Hair follicle dermal papilla cell (primary cell): ENCODE measurements at places on chromosomes 13 and 19. TPM values are rescaled to one million over a fixed set of nuclear protein-coding genes. Genes with fewer than 3 reads are reported as not detected.

Gene EID2
- total RNA-seq: 9.0 and 9.2 TPM in 2 replicates

Gene ZNF729
- total RNA-seq: not detected in 2 replicates

Gene LRRC25
- total RNA-seq: not detected in 2 replicates

Gene FFAR2
- not detected in 2 replicates for total RNA-seq

Gene PRKD2
- 12.2 and 12.6 TPM in 2 replicates for total RNA-seq

Gene BCAM
- 1.6 and 3.6 TPM in 2 replicates for total RNA-seq

Gene MIA
- not detected in 2 replicates for total RNA-seq

Gene GPR12
- total RNA-seq: not detected in 2 replicates

Gene CGB5
- 0.16 TPM in 1 of 2 replicates, not detected in the other for total RNA-seq

Gene ZNF28
- 14.5 and 19.0 TPM in 2 replicates for total RNA-seq

Gene RASA3
- 59.1 and 74.8 TPM in 2 replicates for total RNA-seq

Gene PRRG2
- total RNA-seq: 2.2 TPM in 1 of 2 replicates, not detected in the other

Gene FCGBP
- total RNA-seq: 0.32 and 0.36 TPM in 2 replicates

Gene IRGC
- not detected in 2 replicates for total RNA-seq

Gene CYP2A6
- total RNA-seq: not detected in 2 replicates

Gene OR7A5
- not detected in 2 replicates for total RNA-seq

Gene FGF14
- total RNA-seq: under 0.01 and 0.32 TPM in 2 replicates

Gene CPB2
- total RNA-seq: not detected in 2 replicates

Gene PSPN
- total RNA-seq: 0.97 and 2.9 TPM in 2 replicates

Gene SHC2
- total RNA-seq: 0.12 and 1.1 TPM in 2 replicates

Gene NPAS1
- total RNA-seq: 0.16 and 0.61 TPM in 2 replicates

Gene ATP4A
- total RNA-seq: not detected in 2 replicates

Gene CCDC70
- total RNA-seq: not detected in 2 replicates

Gene SYDE1
- total RNA-seq: 83.4 and 90.7 TPM in 2 replicates

Gene S1PR5
- not detected in 2 replicates for total RNA-seq

Gene NLRP12
- not detected in 2 replicates for total RNA-seq

Gene SCN1B
- total RNA-seq: 3.1 and 3.4 TPM in 2 replicates

Gene PSG2
- total RNA-seq: 0.65 and 2.4 TPM in 2 replicates

Gene CCDC169
- total RNA-seq: 0.65 and 1.3 TPM in 2 replicates

Gene PDCD5
- total RNA-seq: 32.0 and 47.7 TPM in 2 replicates

Gene HIPK4
- 0.12 and 0.49 TPM in 2 replicates for total RNA-seq

Gene ABCA7
- total RNA-seq: 8.3 and 9.4 TPM in 2 replicates

Gene TNFSF11
- 0.16 TPM in 1 of 2 replicates, not detected in the other for total RNA-seq

Gene PRODH2
- not detected in 2 replicates for total RNA-seq

Gene KCNRG
- 3.0 and 3.9 TPM in 2 replicates for total RNA-seq

Gene MUC16
- total RNA-seq: not detected in 2 replicates

Gene OR7E24
- total RNA-seq: not detected in 2 replicates

Gene CAMSAP3
- not detected in 2 replicates for total RNA-seq

Gene SLC17A7
- total RNA-seq: 0.16 and 0.36 TPM in 2 replicates

Gene PIBF1
- total RNA-seq: 17.7 and 19.2 TPM in 2 replicates

Gene PALM
- total RNA-seq: 0.73 and 0.97 TPM in 2 replicates

Gene PRR36
- total RNA-seq: not detected in 2 replicates

Gene CERS1
- total RNA-seq: 0.49 and 0.65 TPM in 2 replicates

Gene B3GNT3
- not detected in 2 replicates for total RNA-seq

Gene HSH2D
- not detected in 2 replicates for total RNA-seq

Gene COMP
- 0.32 and 0.49 TPM in 2 replicates for total RNA-seq

Gene NAPSA
- total RNA-seq: not detected in 2 replicates

Gene CEBPA
- total RNA-seq: 0.97 and 1.6 TPM in 2 replicates

Gene DNAJB1
- total RNA-seq: 72.7 and 76.3 TPM in 2 replicates

Gene SH2D3A
- total RNA-seq: not detected in 2 replicates

Gene HIF3A
- total RNA-seq: 0.12 and 1.8 TPM in 2 replicates

Gene LACC1
- total RNA-seq: 12.9 and 18.7 TPM in 2 replicates

Gene NLRP11
- total RNA-seq: under 0.01 TPM in 1 of 2 replicates, not detected in the other

Gene ZNF83
- total RNA-seq: 50.4 and 52.4 TPM in 2 replicates
